Pancreas (tissue), 10 donors: ENCODE measurements at places on chromosomes 4 and X. TPM values are rescaled to one million over a fixed set of nuclear protein-coding genes. Genes with fewer than 3 reads are reported as not detected.

DNA sequence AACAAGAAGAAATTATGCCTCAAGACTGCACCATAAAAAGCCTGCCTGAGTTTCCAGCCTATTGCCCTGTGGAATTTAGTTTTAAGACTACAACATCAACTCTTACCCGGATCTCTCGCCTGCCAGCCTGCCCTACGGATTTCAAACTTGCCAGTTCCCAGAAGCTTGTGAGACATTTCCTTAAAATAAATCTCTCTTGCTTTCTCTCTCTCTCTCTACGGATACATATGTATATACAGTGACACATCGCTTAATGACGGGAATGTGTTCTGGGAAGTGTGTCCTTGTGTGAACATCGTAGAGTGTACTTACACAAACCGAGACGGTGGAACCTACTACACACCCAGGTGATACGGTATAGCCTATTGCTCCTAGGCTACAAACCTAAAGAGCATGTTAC is 79.5 kb downstream of the CLNK start:
- H3K4me3 ChIP-seq: no peak overlapping the region
- no peak overlapping the region for H3K27ac ChIP-seq
- no peaks in the 10 kb centered on the region for H3K36me3 ChIP-seq
- H3K4me1 ChIP-seq: no peaks in the 10 kb centered on the region

- DNase-seq: no peak
- H3K27ac ChIP-seq: no peak overlapping the region
- H3K4me1 ChIP-seq: peaks cover 3% of the 10 kb centered on the region
- H3K4me3 ChIP-seq: no peak overlapping the region
- no peaks in the 10 kb centered on the region for H3K27me3 ChIP-seq
Measured at GRCh38 chr4:7828793-7829301, 110.8 kb downstream of the AFAP1 start.

GRCh38 chr4:2362266-2363055 is 56.0 kb downstream of the ZFYVE28 start:
- no peaks in the 10 kb centered on the region for H3K27me3 ChIP-seq
- peaks cover 16% of the 10 kb centered on the region for H3K4me1 ChIP-seq
- H3K4me3 ChIP-seq: no peak overlapping the region
- no peaks in the 10 kb centered on the region for H3K36me3 ChIP-seq

The HSPA4L gene
- 4.6 TPM for total RNA-seq
